Activated gamma-delta T cell treated with anti-CD3 and anti-CD28 coated beads, Interleukin-2, amount 50 U/mL, for 16 hours (primary cell): ENCODE measurements at places on chromosomes 12 and 14.

DNA sequence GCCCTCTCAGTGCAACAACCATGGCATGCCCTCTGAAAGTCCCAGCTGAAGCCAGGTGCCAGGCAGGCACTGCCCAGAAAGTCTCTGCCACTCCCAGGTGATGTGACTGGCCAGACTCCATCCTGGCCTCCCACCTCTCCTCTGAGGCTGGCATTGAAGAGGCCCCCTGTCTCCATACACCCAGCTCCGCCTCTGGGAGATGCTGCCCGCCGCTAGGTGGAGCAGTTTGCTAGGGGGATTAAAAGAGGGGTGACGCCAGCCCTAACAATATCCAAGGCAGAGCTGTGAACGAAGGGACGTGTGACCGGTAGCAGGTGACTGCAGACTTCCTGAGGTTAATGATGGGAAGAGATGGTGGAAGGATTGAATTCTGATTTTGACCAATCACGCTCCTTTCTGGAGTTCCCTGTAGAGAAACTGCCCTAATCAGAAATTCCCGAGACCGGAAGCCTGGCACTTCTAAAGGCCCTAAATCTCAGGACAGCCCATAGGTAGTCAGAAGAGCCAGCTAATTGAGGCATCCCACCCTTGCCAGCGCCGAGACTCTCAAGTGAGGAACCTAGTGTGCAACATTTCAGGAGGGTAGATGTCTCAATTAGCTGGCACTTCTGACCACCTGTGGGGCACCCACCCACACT, 8.3 kb upstream of the PLEK2 start:
- no peak for DNase-seq

DNA sequence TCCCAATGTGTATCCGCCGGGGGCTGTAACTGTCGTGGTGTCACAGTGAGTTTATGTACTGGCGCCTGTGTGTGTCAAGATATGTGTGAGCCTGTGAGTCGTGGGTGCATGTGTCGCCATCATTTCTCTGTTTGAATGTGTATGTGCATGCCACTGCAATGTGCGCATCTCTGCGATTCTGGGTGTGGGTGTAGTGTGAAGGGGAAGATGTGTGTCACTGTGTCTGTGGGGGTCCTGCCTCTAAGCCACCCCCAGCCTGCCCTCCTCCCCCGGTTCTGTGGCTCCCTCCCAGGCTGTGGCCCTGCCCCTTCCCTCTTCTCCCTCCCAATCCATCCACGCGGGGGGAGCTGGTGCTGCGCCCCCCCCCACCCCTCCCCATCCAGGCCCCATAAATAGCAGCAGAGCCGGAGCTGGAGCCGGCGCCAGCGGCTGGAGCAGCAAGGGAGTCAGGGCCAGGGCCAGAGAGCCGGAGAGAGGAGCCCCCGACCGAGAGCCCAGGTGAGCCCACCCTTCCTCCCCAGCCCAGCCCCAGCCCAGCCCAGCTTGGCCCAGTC, at the start of gene CPNE6:
CPNE6 (plus strand) TSS at position 419 of the 554 bp plus-strand sequence. CDS start 1,375 bp downstream, outside the sequence.
- no peak for DNase-seq

DNA sequence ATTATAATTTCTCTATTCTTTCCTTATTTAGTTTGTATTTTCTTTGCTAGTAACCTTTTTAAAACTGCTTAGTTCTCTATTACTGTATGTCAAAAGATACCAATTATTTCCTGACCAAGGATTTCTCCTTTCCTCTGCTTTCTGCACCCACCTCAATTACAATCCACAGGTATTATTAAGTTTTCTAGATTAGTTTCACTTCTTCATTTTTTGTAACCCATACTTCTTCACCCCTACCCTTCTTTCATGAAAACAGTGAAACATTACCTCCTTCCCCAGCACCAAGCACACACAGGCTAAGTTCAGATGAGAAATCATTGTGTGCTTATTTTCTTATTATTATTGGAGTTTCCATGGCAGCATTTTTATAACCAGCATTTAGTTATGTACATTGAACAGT, 318.5 kb upstream of the MDGA2 start:
- DNase-seq, result no peak

DNA sequence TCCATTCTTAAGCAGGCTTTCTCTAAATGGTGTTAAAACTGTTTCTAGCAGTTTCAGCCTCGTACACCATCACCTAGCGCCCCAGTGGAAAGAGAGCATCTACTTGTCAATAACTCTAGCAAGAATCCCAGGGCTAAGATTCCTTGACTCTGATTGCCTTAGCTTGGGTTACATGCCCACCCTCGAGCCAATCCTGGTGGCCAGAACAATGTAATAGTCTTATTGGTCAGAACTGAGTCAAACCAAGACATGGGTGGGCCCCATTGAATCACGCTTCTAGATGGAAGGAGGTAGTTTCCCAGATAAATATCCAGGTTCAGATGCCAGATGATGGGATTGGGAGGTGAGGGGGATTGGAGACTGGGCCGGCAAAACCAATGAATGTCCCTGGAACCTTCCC, 55.9 kb upstream of the MED13L start:
- no peak for DNase-seq

DNA sequence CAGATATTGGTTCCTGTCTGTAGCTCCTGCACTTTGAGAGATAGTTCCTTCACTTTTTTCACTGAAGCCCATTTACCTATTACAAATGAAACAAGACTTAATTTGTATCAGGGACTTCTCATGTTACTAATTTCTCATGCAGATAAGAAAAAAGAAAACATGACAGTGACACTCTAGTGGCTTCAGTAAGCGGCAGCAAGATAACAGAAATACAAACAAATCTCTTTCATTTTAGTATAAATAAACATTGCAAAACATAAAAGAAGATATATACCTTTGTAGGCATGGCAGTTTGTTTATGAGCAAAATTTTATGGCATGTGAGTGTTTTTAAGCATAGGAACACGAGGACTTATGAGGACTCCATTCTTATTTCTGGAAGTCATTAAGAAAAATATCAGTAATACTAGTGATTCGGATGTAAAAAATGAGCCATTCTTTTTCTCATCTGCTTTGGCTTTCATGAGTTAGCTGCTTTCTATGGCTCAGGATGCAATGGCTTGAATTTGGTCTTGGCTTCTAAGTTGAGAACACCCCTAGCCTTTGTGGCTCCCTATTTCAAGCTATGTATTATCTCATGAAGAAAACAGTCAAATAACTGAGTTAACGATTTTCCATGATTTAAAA, 310.1 kb upstream of the RGS6 start:
- DNase-seq, result no peak

DNA sequence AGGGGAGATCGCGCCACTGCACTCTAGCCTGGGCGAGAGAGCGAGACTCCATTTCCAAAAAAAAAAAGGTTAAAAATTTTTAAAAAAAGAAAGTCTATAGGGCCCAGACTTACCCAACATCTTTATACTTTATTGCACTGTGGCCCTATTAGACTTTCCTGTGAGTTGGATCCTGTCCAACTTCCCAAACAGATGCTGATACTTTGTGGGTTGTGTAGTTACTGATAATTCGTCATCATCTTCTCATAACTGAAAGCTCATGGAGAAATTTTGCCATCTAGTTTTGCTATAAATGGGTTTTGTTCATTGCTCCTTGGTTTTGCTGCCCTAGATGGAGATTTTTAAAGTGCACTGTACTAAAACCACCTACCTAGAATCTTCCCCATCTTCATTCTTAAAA, 31.1 kb downstream of the APOBEC1 start:
- DNase-seq, result no peak

GRCh38 chr12:107163413-107163812, 70.1 kb upstream of the CRY1 start:
- DNase-seq, result no peak

DNA sequence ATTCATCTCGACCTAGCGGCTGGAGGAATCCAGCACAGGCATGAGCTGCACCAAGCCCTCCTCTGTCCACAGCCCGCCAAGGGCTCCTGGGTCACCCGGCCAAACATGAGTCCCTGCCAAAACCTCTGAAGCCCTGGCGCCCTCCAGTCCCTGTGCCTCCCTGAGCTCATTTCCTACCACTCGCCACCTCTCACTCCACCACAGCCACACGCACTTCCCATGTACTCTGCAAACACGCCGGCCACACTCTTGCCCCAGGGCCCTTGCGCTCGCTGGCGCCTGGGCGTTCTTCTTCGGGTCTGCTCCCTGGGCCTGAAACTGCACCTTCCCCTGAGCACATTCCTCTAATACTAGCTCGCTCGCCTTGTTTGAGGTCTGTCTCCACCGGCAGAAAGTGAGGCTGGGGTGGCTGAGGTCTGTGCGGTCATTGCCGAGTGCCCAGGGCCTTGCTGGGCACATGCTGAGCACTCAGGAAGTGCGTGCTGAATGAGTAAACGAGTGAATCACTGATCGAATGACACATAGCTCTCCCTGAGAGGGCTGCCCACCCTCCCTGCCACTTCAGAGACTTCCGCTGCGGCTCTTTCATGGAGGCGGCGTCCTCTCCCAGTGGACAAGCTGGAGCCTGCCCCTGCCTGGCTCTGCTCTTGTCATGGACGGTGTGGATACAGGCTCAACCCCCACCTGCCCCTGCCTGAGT, 33.7 kb upstream of the DLK1 start:
- DNase-seq, result no peak

- DNase-seq, result no peak
Measured at GRCh38 chr12:82650627-82651337, 35.9 kb upstream of the TMTC2 start.

DNA sequence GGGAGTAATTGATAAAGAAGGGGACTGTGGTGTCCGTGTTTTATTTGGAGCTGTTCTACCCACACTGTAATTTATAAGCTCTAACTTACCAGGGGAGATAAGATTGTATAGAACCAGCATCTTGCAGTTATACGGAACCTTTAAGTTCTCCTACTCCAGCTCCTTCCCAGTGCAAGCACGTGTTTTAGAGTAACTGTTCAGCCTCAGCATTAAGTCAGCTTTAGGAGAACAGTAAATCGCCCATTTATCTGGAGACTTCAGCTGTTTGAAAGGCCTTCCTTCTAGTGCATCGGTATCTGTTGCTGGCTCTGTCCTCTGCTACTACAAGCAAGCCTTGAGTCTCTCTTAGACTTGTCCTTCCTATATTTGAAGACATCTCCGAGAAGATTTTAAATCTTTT, 95.6 kb downstream of the ETV6 start:
- no peak for DNase-seq

- DNase-seq, result no peak
Measured at GRCh38 chr12:87585882-87586557, 443.2 kb downstream of the C12orf50 start.

GRCh38 chr14:32421781-32422180, 92.7 kb downstream of the AKAP6 start:
- DNase-seq, result no peak

DNA sequence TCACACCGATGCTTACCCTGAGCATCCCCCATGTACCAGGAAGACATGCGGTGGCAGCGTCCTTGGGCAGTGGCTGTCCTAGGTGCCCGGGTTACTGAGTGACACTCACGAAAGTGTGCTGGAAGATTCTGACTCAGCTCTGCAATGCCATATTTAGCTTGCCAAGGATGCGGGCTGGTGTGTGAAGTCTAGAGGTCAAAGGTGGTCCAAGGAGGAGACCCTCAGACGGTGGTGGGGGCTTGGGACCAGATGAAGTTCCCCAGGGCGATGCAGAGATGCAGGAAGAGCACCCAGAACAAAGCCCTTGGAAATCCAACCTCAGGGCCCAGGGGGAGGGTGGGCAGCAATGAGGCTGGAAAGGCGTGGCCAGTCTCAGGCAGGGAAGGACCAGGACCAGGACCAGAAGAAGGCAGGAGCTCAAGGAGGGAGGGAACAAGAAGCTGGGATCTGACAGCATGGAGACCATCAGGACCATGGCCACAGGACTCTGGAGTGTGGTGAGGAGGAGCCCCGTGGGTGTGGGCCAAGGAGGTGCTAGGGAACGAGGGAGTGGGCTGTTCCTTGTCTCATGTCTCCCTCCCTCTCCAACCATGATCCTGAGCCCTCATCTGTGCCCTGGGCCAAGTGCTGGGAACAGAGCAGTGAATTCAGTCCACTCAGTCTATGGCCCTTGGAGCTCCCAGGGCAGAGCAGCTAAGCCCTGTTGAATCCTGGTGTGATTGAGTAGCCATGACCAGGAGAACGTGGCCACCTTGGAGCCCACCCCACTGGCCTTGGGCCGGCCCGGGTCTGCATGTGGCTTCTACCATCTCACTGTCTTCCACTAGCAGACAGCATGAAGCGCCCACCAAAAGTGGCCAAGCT, 310.1 kb upstream of the DIO3 start:
- no peak for DNase-seq

- no peak for DNase-seq
Measured at GRCh38 chr14:89231426-89232113, 185.5 kb downstream of the FOXN3 start.

GRCh38 chr14:56858422-56858821, 48.1 kb upstream of the OTX2 start:
- no peak for DNase-seq

- no peak for DNase-seq
Measured at GRCh38 chr12:112097641-112098040, 10.9 kb downstream of the NAA25 start.

- no peak for DNase-seq
Measured at GRCh38 chr12:6507102-6507998, 13.4 kb downstream of the NCAPD2 start.

DNA sequence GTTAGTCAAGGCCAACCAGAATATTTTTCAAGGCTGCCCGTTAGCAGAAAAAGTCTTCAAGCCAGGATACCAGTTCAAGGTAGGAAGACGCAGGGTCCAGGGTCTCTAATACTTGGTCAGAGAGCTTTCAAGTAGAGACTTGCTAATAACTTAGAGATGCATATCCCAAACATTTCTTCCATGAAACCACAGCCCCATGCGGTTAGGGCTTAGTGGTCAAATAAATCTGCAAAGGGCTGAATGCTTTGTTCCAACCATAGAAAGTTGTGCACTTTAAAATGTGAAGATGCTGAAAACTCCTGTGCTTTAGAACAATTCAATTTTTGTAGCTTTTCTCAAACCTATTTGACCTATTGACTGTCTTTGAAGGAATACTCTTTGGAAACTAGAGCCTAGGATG, 208.9 kb downstream of the PIK3C2G start:
- DNase-seq, result no peak

DNA sequence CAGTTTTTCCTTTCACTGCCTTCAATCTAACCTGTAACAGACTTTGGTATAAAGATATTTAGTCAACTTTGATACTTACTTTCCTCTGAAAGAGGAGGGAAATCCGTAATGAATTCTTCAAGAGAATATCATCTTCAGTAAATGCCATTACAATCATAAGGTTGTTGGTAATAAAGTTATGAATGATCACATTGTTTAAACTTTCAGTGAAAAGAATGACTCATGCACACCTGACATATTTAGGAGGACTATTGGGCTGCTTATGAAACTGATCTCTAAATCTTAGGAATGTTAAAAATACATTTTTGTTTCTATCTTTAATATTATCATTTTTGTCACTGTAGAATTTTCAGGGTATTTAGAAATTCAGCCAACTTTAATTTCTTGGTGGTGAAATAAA, 474.7 kb downstream of the SLC16A7 start:
- no peak for DNase-seq
